ENCODE measurements at places on chromosomes 1 and 21.
A peak's percentile ranks its signal among the peaks of the same experiment; 100 is the strongest.

- DNase-seq: no peak
Measured at GRCh38 chr1:204503122-204503912, 8.7 kb upstream of the PIK3C2B start.

DNA sequence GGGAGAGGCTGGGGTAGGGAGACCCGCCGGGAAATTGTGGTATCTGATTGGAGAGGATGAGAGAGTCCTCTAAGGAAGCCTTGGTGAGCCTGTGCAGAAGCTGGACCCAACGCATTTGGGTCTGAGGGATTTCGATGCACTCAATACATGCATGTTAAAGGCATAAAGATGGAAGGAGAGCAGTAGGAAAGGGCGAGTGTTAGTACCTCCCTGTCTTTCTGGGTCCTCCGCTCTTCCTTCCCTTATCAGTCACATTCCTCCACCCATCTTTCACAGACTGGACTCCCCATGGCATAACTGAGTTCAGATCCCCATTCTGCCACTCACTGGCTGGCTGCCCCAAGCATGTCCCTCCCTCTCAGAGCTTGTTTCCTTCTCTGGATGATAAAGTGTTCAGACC is 7.3 kb downstream of the RGS16 start:
- DNase-seq: no peak

DNA sequence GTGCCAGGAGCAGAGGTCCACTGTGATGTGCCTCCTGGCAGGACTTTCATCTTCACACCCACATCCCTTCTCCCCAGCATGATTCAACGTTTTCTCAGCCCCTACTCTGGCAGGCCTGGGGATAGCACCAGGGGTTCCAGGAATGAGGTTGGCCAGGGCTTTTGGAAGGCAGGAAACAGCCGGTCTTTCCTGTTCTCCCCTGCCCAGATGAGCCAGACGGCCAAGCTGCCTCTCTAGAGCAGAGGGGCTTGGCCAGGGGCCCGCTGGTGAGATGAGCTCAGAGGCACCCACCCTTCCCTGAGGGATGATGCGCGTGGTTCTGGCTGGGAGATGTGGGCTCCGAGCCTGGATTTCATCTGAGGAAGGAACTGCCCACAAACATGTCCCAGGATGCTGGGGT is 4.3 kb upstream of the MFAP2 start:
- no peak for DNase-seq

- DNase-seq: no peak
Measured at GRCh38 chr1:206518743-206519142, 11.4 kb downstream of the RASSF5 start.

- DNase-seq: no peak
Measured at GRCh38 chr21:16773206-16773605, 739.6 kb upstream of the CXADR start.

- DNase-seq: no peak
Measured at GRCh38 chr1:89081005-89081404, 16.0 kb upstream of the GBP1 start.

- DNase-seq: no peak
Measured at GRCh38 chr1:63951059-63951946, 177.5 kb downstream of the ROR1 start.

GRCh38 chr1:118986555-118987467 is 1.3 kb downstream of the TBX15 start:
- DNase-seq: no peak

DNA sequence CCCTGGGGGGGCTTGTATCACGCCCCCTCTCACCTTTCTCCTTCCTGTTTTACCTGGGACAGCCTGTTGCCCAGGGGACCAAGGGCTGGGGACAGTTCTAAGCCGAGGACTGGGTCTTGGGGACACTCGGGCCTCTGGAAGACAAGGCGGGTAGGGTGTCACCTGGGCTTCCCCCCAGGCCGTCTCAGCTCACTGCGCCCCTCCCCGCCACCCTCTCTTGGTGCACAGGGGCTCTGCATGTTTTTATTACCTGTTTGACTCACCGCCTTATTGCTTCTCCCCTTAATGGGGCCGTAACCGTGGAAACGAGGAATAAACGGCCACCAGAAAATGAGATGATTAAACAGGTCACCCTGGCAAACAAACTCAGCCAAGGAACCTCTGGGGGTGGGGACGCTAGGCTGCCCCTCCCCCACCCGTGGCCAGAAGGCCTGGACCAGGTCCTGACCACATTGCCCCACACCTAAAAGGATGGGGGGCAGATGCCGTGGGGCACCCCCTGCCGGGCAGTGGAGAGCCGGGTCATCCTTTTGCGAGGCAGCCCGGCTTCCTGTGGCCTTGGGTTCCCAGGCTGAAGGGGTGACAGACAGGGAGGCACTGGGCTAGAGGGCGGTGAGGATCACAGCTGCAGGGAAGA is 109.9 kb downstream of the CASZ1 start:
- DNase-seq: no peak

DNA sequence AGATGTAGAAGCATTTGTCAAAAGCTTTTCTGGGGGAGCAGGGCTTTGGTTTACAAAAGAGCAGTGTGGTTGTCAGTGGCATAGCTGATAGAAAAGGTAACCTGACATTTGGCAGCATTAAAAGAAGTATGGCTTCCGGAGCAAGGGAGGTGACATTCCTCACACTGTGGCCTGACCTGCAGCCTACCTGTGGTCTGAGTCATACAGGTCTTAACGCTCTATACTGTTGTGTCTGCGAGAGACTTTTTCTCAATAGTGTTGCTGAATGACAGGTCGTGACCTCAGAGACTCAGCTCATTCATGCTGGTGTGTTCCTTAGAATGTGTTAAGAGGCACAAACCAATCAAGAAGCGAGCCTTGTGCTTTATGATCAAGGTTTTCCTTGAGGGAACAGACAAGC is 19.3 kb downstream of the PHGDH start:
- no peak for DNase-seq

GRCh38 chr1:150749720-150750311 is 15.8 kb downstream of the CTSS start:
- DNase-seq: no peak

DNA sequence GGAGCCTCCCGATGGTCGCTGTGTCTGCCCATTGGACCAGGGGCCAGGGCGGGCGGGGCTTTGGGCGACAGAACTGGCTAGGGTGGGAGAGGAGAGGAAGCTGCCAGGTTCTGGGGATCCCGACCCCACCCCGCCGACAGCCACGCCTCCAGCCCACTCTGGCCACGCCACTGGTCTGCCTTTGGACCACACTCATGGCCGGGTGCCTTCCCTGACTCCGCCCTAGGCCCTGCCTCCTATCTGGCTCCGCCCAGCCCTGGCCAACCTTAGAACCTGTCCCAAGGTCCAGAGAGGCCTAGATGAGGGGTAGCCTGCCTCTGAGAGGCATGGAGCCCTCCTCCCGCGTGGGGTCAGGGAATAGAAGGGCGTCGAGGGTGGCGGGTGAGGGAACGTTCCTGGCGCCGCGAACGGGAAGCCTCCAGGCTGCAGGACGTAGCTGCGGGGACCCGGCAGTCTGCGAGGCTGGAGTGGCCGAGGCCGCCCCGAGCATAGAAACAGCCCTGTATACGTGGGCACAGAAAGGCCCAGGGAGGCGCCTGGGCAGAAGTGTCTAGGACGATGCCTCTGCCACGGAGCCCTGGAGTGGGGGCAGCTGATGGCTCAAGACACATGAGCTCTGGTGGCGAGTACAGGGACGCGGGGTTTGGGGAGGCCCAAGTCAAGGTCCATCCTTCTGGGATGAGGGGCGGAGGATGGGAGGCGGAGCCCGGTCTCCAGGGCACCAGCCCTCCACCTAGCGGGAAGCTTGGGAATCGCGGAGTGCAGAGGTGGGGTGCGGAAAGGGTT is 11.5 kb upstream of the COL16A1 start:
- no peak for DNase-seq

DNA sequence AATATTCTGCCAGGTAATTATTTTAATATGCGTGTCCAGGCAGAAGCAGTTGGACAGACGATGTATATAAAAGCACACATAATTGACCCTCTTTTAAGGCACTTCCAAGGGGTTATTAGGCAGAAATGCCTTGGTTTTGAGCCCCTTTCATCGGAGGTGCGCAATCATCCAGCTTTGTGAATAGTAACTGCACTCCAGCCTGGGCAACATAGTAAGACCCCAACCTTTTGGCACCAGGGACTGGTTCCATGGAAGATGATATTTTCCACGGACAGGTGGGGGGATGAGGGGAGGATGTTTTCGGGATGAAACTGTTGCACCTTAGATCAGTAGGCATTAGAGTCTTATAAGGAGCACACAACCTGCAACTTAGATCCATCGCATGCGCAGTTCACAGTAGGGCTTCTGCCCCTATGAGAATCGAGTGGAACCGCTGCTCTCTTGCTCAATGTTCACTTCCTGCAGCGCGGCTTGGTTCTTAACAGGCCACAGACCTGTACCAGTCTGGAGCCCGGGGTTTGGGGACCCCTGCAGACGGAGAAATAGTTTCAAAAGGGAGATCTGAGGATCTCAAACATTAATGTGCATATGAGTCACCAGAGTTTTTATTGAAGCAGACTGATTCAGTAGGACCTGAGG is 1.8 kb upstream of the MCOLN2 start:
- peak; percentile 13 for DNase-seq

DNA sequence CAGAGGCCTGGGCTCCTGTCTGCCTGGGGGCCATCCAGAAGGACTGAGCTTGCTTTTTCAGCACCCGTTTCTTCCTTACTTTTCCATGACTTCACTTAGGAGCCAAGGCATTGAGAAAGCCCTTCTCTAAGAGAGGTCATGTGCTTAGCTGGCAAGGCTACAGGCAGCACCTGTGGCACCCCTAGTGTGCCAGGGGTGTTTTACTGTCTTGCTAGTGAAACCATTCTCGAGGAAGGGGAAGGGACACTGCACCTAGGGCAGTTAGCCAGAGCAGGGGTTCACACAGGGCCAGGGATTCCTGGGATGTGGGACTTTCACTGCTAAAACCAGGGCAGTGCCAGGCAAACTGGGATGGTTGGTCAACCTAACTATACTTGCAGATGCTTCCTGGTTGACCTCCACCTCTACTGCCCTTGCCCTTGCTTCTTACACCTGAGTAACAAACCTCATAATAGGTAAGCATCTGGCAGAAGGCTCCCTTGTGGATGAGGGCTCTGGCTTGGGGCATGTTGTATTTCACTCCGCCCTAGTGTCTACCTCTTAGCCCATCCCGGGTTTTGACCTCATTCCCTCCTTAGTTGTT is 69.2 kb downstream of the NOS1AP start:
- no peak for DNase-seq

DNA sequence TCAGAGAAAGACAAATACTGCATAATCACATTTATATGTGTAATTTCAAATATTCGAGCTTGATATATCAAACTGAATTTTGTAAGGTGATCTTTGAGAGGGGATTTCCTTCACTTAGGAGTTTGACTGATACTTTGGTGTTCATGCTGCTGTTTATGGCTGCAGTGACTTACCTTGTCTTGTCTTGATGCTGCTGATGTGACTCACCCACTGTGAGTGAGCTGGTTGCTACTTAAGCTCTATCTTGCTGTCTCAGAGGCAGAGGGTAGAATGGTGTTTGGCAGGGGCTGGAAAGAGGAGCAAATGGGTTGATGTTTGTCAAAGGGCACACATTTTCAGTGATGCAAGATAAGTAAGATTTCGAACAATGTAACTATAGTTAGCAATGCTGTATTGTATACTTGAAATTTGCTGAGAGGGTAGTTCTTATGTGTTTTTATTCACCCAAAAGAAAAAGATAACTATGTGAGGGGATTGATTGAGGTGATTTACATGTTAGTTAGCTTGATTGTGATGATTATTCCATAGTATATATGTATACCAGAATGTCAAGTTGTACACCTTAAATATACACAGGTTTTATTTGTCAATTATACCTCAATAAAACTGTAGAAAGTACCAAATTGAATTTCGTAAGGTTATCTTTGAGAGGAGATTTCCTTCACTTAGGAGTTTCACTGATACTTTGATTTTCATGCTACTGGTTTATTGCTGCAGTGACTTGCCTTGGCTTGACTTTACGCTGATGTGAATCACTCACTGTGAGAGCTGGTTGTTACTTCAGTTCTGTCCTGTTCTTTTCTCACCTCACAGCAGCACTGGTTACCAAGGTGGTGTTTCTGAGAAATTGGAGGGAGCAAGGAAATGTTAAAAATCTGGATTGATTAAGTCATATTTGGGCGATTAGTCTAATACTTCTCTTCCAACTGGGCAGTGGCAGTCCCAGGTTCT is 94.5 kb upstream of the SLC5A9 start:
- no peak for DNase-seq

- no peak for DNase-seq
Measured at GRCh38 chr1:172417557-172417956, 2.9 kb upstream of the C1orf105 start.

DNA sequence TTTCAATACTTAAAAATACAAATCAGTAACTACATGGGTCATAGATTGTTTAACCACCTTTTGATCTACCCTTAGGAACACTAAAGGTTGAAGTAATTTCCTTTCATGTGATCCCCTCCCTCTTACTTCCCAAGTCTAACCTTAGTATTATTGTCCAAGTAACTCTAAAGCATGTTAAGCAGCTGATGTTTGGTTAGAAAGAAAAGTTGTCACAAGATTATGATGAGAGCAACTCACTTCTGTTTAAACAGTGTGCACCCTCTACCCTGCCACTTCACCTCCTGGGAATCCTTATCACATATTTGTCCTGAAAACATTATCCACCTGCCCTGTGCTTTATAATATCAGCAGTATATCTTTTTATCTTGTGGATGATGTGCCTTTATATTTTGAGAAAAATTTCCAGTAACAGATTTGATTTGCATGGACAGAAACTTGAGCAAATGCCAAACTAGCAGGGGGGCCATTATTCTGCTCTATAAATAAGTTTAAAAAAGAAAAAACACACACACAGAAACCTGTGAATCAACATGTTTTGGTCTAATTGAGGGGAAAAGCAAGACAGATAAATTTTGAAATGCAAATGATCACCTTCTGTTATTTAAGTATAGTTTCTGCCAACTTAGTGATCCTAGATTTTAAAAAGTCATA is 194.3 kb downstream of the RPS6KC1 start:
- DNase-seq: no peak

GRCh38 chr1:168235548-168235885 is 9.7 kb downstream of the SFT2D2 start:
- DNase-seq: no peak

DNA sequence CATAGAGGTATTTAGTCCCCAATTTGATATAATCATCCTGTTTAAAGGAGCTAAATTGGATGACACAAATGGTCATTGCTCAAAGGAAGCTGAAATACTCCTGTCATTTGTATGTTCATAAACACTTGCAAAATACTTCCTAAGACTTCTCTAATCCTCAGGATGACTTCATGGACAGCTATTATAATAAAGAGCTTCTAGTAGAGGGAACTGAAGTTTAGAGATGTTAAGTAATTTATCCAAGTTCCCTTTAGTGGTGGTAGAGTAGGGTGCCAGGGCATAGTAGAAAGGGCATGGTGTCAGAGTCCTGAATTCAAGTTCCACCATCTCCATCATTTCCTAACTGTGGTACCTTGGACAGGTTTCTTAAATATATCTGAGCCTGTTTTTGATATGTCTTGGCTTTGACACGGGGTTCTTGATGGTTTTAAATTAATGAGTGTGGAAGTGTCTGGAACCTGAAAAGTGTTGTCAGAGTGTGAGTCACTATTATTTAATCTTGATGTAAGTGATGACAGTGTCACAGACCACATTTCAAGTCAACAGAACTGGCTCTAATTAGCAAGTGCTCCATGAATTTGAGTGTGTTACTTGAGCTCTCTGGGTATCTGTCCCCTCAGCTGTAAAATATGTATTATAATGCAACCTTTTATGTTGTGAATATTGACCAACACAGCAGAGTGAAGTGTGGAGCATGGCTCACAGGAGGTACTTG is 12.1 kb upstream of the GBP6 start:
- DNase-seq: no peak

GRCh38 chr1:179141592-179142251 is 59.9 kb downstream of the TOR3A start:
- no peak for DNase-seq

- DNase-seq: no peak
Measured at GRCh38 chr1:224696891-224697765, 81.0 kb downstream of the CNIH3 start.

- no peak for DNase-seq
Measured at GRCh38 chr1:231763456-231763855, 136.9 kb downstream of the DISC1 start.
